ENCODE measurements at places on chromosomes 6 and 20.

GRCh38 chr6:16651871-16652270, 109.4 kb downstream of the ATXN1 start:
- no peak for DNase-seq

GRCh38 chr6:73739096-73739495, 43.1 kb downstream of the CD109 start:
- peak; percentile 68 for DNase-seq

DNA sequence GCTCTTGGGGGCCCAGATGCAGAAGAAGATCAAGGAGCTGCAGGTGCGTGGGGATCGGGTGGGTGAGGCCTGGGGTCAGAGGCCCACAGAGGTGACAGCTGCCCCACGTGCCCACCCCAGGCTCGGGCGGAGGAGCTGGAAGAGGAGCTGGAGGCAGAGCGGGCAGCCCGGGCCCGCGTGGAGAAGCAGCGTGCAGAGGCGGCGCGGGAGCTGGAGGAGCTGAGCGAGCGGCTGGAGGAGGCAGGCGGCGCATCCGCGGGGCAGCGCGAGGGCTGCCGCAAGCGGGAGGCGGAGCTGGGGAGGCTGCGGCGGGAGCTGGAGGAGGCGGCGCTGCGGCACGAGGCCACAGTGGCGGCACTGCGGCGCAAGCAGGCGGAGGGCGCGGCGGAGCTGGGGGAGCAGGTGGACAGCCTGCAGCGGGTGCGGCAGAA, 41.5 kb downstream of the MYH7B start:
- DNase-seq = no peak

DNA sequence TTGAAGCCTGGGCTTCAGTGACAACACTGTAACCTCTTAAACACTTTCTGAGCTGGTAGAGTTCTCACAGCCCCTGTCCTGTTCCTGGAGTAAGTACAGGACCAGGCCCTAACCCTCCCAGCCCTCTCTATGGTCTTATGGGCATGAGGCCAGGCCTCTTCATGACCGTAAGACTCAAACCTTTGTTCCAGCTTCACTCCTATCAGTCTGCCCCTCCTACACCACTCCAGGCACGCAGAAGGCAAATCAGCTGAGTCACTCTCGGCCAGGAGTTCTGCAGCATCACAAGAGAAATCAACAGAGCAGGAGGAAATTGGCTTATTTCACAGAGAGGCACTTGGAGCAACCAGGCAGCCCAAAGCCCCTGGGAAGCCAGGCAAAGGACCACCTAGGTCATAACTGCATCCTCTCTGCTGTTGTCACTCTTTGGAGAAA, 25.3 kb upstream of the CHD6 start:
- peak; percentile 21 for DNase-seq

- DNase-seq = peak; percentile 56
These were observed 301.3 kb upstream of the TCF21 start for GRCh38 chr6:133587546-133588160.

- DNase-seq = no peak
These were observed 43.0 kb upstream of the HIVEP1 start for GRCh38 chr6:11969092-11969491.

GRCh38 chr20:60136645-60137401, 178.6 kb downstream of the CDH26 start:
- no peak for DNase-seq

DNA sequence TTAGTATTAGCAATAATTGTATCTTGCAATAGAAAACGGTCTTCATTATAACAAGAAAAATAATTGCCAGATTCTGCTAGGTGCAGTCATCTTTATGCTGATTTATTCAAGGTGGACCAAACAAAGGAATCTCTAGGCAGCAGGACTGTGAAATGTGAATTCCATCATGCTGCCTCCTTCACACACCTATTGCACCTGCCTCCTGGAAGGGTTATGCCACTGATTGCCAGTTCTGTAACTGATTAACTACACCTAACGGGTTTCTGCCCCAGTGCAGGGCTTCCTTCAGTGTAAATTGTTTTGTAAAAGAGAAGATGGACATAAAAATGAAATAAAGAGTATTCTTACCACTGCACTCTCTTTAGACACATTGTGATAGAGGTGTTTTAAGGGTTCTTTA, 96.1 kb downstream of the FOXO3 start:
- DNase-seq = no peak

DNA sequence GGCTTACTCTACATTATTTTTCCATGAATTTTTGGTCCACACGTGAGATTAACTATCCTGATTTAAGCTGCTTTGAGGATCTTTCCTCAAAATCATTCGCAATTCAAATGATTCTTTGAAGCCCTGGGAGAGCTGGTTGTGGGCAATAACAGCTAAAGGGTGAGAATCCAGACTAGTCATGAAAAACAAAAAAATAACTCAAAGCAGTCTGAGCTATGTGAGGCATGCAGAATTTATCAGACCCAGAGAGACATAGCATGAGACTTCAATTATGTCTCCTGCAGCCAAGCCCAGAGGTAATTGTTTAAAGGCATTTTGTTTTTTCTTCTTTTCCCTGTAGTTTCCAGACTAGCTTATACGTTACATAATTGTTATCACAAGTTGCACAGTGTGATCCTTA, 517.3 kb upstream of the PTCHD4 start:
- no peak for DNase-seq

DNA sequence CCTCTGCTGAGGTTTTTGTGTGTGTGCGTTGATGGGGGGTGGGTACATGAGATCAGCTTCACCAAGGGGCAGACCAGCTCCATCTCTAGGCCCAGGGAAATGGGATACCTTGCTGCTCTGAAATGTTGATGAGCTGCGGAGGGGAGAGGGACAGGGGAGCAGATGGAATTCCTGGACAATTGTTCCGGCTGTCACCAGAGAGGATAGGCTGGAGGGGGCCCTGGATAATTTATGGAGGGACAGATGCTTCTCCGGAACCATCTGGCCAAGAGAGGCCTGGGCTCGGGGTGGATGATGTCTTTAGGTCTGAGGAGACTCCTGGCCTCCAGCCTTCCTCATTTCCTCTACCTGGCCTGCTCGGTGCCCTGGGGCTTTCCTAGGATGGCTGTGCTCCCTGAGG, 1.9 kb upstream of the TJAP1 start:
- DNase-seq = no peak

- peak; percentile 77 for DNase-seq
These were observed 121.5 kb upstream of the FOXQ1 start for GRCh38 chr6:1190366-1190765.

DNA sequence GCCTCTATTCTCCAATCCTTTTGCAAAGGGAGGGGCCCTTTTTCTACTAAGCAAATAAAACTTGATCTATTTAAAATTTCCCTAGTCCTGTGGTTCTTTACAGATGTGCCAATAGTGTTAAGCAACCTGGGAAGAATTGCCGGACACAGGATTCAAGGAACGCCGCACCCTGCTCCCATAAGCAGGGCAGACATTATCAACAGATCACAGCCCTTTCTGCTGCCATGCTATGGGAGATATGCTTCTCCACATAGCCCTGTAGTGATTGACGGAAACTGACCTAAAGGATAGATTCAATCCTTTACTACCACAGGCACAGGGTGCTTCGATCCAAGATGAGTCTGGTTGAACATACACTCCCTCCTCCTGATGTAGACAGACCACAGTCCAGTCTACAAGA, 118.4 kb upstream of the TRAF3IP2 start:
- no peak for DNase-seq

- no peak for DNase-seq
These were observed 121.7 kb upstream of the VGLL2 start for GRCh38 chr6:117143647-117144046.

DNA sequence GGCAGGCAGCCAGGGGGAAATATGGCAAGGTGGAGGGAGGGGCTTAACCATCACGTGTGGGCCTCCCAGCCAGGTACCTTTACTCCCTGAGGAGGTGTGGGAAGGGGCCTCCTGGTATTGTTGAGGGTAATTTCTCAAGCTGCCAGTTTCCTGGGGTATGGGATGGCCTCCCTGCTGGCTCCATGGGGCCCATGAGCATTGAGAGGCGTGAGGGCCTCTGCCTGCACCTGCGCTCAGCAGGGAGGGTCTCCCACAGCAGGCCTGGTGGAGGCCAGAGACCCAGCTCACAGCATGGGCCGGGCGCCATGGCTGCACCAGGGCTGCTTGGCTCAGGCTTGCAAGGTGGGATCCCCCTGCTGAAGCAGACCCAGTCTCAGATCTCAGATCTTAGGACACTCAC, 113.0 kb downstream of the GRM4 start:
- DNase-seq = no peak

DNA sequence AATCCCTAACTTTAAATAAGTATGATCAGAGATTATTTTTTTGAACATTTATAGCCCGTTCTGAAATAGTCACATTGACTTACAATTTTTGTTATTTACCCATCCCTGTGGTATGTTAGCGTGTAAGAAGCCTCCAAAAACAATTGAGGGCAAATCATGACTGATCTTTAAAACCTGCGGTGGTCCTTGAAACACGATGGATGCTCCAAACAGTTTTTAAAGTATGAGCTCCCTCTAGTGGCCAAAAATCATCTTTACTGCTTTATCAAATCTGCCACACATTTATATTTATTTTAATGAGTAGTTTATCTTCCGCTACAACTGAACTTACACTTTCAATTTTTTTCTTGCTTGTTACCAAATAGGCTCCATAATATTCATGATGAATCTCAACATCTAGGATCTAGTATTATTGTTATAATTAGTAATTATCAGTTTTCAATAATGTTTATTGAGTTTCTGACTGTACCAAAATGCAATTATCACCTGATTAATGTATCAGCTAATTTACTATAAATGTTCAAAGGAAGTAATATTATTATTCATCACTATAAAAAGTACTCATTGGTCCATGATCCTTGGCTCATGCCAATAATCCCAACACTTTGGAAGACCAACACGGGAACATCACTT, 52.2 kb downstream of the MARCKS start:
- peak; percentile 69 for DNase-seq

DNA sequence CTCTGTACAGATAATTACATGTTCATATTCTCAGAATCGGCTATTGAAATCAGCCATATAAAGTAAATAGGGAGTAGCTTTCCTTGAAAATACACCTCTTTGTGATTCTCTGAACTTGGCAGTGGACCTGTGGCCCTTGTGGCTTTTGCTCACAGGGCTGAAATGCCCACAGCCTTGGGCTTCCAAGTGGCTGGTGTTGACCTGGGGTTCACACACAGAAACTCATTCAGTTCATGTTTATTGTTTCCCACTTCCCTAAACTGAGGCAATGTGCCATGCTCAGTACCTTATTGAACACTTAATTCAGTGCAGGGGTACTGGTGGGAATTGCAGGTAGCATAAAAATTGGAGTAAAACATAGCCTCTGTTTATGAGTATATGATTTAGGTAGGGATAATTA, 19.1 kb upstream of the TULP4 start:
- no peak for DNase-seq

DNA sequence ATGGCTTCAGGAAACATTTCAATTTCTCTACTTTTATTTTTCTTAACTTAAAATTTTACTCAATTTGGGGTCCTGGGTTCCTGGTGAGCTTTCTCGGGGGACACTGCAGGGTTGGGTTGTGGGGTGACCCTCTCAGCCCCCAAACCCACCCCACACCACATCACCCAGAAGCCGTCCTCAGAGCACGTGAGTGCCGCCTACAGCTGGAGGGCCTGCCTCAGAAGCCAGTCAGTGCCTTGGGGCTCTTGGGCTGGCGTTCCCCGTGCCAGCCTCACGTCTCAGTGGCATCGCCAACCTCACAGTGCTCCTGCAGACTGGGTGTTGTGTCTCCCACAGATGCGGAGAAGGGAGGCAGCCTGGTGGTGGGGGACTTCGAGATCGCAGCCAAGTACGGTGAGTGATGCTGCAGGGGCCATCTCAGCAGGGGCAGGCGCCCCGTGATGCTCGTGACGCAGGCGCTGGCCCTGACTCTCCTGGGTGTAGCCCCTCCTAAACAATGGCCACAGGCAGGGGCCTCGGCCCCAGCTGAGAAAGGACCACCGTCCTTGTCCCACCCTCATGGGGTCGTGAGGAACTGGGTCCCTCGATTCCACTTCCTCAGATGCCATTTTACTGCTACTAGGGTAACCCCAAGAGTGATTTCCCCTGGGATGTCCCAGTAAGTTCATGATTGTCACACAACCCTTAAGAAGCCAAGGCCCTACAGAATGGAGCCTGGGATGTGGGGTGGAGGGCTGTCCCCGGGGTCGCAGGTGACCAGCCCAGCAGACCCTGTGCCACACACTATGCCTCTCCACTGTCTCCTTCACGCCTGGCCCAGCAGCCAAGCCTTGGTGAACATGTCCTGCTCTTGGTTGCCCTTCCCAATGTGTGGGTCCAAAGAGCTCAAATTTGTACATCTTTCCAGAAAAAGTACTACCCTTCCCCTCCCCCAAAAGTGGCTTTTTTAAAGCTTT, 23.8 kb upstream of the PYGB start:
- no peak for DNase-seq

DNA sequence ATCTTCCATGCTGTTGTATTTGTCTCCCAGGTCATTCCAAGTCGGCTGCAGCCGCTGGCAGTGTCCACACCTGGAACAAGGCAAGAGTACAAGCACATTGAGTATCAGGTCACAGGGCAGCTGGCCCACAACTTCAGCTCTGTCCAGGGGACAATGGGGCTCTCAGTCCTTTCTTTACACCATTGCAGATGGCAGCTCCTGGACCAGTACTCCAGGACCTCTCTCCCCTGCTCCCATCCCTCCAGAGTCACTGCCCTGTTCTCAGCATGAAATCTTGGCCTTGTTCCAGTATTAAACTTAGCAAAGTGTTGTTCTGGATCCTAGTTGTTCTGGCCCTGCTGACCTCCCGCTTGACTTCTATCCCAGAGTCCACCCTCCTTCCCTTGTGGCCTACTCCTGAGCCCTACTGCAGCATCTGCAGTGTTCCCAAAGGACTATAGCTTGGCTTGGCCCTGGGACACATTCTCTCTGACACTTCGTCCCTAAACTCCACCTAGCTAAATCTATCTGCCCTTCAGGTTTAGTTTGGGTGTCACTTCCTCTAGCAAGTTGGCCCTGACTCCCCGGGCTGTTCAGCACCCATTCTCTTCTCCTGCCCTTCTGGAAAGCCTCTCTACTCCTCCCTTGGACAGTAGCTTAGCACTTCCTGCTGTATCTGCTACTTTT, 5.8 kb downstream of the TXNDC5 start:
- DNase-seq = no peak
